ENCODE measurements at places on chromosomes 7 and 10. TPM values are rescaled to one million over a fixed set of nuclear protein-coding genes. Genes with fewer than 3 reads are reported as not detected.

Gene ADCY1
- polyA plus RNA-seq = 9.9 TPM

- DNase-seq = no peak
These were observed 57.3 kb upstream of the FGFR2 start for GRCh38 chr10:121655254-121656144.

Gene ARMS2
- not detected for polyA plus RNA-seq

DNA sequence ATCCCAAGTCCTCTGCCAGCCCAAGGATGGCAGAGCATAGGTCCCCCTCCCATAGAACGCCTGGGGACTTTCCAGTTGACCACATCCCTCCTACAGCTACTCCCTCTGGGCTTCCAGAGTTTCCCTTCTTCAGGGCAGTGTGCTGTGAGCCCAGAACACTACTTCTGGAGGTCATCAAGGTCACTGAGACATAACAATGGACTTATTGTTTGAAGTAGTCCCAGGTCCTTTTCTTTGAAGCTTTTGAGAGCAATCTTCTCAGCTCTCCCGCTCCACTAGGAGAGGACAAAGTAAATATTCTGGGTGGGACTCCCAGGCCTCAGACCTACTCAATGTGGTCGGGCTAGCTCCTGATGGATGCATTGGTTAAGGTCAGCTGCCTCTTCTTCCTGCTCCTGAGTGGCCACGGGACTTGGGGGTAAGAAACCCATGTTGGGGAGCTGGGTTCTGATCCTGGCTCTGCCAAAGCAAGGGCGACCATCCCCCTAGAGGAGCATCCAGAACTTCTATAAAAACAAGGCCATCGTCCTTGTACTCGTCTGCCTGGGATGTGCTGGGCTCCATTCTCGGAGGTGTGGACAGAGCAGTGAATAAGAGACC lies 83.5 kb upstream of the DDC start:
- no peak for DNase-seq

- no peak for DNase-seq
These were observed 45.3 kb downstream of the CYP17A1 start for GRCh38 chr10:102791754-102792395.

- no peak for DNase-seq
These were observed 426.6 kb downstream of the PLXNA4 start for GRCh38 chr7:132149436-132150304.

DNA sequence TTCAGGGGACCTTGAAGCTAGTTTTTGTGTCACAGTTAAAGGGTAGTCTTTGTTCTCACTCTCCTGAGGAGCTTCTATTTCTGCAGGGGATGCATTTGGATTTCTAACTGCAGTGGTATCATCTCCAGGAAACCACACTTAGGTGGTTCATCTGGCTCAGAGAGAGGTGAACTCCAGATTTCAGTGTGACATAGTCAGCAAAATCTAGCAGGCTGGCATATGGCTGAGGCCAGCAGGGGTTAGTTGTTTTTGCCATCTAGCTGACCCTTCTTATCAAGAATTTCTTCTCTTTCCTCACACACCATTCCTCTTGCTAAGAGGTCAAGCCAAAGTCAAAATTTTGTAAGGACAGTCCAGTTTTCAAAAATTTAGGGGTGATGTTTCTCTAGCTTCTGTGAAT lies 248.2 kb downstream of the REEP3 start:
- no peak for DNase-seq

Gene FAM237B
- 0.06 TPM for polyA plus RNA-seq

DNA sequence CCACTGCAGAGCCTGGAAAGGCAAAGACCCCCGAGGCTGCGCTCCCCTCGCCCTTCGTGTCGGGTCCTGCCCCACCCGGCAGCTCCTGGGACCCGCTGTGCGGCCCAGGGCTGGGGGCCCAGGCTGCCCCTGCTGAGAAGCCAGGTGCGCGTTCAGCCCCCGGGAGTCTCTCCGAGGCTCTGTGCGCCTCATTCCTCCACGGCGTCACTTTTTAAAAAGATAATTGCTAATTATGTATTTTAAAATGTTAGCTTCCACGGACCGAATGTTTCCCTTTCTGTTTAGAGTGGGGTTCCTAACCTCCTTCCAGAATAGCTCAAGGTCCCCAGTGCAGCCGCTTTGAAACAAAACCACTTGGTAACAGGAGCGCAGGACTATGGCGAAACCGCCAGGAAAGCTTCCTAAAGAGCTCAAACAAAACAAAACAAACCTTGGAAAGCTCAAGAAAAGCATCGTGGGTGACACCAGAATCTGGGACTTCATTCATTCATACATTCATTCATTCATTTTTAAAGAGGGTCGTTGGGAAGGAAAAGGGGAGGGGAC lies 45.6 kb downstream of the PDIA4 start:
- DNase-seq = no peak

DNA sequence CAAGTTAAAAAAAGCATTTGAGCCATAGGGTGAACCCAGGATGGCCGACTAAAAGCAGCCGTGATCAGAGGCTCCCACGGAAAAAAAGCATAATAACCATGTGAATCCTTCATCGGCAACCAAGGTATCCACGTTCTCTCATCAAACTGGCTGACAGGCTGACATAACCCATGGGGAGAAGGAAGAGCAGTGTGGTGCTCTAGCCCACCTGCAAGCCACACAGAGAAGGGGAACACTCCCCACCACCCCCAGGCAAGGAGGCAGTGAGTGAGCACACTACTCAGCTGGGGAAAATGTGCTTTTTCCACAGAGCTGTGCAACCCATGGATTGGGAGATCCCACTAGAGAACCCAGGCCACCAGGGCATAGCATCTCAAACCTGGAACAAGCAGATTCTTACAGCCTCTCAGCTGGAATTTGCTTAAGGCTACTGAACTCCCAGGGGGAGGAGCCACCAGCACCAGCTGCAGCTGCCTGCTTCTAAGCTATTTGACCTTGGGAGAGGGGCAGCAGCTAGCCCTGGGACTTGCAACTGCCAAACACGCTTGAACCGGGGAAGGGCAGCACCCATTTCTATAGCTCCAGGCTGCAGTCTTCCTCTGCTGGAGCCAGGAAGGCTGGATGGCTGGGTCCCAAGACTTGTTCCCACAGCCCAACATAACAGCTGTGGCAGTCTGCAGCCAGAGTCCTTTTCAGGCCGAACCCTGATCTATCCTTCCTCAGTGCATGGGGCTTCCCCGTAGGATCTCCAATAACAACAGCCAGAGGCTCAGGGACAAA lies 178.2 kb upstream of the NRG3 start:
- DNase-seq = no peak

DNA sequence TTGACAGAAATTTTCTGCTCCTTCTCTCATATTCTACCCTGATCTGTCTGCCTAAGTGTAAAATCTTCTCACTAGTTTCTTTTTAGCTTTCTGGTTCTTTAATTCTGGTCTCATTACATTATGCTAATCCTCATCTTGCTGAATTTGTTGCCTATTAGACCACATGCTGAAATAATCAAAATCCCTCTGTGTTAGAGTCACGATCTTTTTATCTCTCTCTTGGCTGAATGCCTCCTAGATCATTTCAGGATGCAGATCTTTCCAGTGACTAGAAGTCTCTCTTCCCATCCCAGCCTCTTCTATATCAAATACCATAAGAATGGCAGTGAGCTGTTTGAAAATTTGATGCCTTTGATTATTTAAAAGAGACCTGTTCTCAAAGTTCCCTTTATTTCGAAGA lies 661.9 kb downstream of the SORCS1 start:
- DNase-seq = peak; percentile 6

Gene WAC
- 87.0 TPM for polyA plus RNA-seq

DNA sequence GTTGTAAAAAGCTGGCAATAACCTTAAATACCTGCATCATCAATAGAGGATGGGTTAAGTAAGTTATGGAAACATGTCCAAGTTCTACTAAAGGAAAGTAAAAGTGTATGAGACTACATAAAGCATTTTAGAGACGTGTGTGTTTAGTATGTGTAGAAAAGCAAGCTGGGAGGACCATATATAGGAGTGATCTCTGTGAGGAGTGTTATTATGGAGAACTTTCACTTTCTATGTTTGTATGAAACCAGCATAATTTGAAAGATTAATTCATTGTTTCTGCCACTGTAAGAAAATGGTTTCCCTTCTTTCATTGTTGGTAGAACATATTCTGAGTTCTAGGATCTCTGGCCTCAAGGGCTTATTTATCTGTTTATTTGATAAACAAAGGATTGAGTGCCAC lies 19.2 kb upstream of the PDLIM1 start:
- DNase-seq = no peak

Gene GPC2
- polyA plus RNA-seq = 6.3 TPM

Gene CPSF4
- polyA plus RNA-seq = 38.6 TPM

DNA sequence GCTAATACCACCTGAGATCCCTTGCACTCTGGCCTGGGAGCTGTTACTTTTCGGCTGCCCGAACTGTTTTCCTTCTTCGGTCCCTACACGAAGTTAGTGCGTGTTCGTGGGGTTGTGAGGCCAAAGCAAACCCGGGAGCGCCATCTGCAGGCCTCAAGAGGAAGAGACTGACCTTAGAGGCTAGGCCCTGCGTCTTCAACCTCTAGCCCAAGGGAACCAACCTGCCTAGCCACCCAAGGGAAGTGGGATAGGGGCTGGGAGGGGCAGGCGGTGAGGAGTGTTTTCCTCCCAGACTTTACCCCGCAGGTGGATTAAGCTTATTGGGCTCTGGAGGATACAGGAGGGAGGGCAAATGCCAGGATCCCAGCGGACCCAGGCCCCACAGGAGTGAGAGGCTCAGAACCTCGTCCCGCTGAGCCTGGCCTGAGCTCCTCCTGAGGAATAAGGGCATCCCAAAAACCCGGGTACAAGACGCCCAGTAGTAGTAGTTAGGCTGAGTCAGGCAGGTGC lies 1.7 kb upstream of the PAX2 start:
- peak; percentile 16 for DNase-seq

Gene GRID2IP
- polyA plus RNA-seq = 0.10 TPM

- DNase-seq = no peak
These were observed 871 bp upstream of the GTF2IRD1 start for GRCh38 chr7:74452748-74453321.

Gene RNF148
- polyA plus RNA-seq = not detected

DNA sequence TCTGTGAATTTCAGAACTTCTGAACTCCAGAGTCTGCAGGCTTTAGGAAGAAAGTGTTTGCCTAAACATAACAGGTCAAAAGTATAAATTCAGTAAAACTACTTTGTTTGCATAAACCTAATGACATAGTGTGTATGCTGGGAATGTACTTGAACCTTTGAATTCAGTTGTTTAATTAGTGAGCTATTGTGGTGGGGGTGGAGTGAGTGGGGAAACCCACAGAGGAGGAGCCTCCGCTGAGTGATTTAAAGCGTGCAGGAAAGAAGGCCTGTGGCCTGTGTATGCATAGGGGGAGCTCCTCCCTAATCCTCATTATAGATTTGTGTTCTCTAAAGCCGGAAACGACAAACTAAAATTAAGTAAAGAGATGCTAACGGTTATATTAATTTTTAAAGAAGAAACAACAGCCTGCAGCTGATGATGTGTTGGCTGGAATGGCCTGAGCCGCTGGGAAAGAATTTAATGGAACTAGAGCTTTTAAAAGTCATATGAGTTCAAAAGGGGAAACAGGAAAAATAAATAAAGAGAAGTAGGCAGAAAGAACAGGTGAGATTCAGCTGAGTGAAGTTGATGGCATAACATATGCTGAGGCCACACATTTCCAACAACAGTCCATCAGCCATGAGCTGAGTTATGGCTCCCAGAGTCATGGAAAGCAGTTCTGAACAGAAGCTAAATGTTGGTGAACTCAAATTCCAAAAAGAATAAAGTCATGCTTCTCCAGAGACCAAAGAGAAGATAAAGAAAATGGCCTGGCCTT lies 595.0 kb downstream of the GRM8 start:
- no peak for DNase-seq

GRCh38 chr7:16984375-16984774 lies 102.6 kb upstream of the AGR3 start:
- DNase-seq = no peak

Gene PRLHR
- not detected for polyA plus RNA-seq

DNA sequence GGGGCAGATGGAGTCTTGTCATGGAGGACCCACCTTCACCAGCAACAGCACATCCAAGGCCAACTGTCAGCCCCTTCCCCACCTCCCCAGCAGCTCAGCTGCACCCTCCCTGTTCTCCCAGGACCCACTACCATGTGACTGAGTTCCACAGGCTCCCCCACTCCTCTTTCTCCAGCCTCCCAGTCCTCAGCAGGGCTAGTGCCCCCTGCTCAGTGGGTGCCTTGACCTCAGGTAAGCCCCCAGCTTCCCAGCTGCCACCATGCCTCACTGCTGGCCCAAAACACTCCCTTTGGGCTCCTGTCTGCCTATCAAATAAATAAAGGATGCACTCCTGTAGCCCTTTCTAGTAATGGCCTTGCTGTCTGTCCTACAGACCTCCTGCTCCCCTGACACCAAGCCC lies 174.4 kb downstream of the SLIT1 start:
- no peak for DNase-seq

Gene GATA3
- 0.33 TPM for polyA plus RNA-seq

Gene HTR7
- polyA plus RNA-seq = 0.18 TPM

GRCh38 chr7:80640846-80641245 lies 2.4 kb downstream of the CD36 start:
- DNase-seq = no peak

Gene CYP3A5
- 0.71 TPM for polyA plus RNA-seq

GRCh38 chr7:117008886-117009531 lies 55.7 kb downstream of the ST7 start:
- no peak for DNase-seq

DNA sequence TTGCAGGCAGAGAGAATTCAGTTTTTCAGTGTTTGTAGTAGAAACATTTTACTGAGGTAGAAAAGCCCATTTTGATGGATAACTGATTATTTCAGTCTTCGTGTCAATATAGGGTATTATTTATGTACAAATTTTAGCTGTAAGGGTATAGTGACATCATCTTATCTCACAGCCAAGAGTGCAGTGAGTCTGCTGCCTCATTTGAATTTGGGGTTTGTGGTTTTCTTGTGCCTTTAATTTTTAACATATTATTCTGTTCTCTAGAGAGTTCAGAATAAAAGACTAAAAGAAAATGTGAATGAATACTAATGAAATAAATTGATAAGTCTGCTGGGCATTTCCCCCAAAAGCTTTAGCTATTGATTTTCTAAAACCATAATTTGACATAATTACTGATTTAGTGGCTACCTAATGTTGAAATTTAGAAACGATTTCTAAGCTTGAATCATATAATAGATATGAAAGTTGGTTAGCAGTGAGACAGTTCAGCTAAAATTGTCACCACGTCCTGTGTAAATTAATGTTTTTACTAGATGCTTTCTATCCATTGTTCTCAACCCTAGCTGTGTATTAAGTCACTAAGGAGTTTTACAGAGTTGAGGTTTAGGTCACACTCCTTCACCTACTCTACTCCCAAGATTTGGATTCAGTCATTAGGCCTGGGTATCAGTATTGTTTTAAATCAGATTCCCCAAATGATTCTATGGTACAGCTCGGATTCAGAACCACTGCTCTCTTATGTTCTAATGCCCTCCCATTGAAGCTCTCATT lies 37.3 kb downstream of the ACADSB start:
- no peak for DNase-seq

DNA sequence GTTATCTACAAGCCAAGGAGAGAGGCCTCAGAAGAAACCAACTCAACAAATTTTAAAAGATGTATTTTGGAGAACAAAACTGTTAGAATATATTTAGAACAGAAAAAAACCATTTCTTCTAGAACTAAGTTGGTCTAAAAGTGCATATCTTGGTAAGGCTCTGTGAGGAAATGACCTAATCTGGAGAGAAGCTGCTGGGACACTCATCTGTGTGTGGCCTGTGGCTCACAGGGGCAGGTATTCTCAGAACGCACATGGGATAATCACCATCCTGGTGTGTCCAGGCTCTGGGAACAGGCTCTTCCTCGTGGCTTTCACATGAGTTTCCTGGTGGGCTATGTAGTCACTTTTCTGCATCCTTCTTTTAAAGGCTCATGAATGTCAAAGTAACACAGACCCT lies 38.1 kb upstream of the PRSS1 start:
- no peak for DNase-seq
